Naive thymus-derived CD8-positive, alpha-beta T cell (primary cell): ENCODE measurements at places on chromosomes 12 and 14.
A peak's percentile ranks its signal among the peaks of the same experiment; 100 is the strongest.

GRCh38 chr14:37889087-37889486 lies 293.7 kb downstream of the TTC6 start:
- no peak for DNase-seq

DNA sequence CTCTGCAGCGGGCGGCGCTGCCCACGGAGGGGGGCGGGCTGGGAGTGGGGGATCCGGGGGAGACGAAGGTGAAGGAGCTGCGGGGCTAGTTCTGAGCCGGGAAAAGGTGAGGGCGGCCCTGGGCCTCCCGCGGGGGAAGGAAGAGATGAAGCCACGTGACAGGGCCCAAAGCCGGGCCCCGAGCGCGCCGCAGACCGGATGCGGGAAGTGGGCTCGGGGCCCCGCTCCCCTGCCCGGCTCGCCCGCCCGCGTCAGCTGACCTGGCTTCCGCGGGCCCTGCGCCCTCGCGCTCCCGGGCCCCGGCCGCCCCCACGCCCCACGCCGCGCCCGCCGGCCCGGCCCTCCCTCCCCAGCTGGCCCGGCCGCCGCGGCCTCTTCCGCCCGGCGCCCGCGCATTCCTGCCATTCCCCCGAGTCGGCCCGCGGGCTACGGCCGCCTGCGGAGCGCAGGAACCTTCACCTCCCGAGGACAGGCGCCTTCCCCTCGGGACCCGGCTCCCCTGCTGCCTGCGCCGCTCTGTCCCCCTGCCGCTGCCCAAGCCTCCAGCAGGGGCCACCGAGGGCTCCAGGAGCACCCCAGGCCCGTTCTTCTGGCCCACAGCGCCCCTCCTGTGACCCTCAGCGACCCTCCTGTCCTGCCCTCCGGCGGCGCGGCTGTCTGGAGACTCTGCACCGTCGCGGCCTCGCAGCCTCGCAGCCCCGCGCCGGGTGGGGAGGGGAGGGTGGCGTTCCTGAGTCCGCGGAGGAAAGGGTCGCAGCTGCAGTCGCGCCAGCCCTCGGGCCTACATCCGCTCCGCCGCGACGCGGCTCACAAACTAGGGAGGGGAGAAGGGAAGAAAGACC lies 20.4 kb downstream of the NINJ2 start:
- peak; percentile 65 for DNase-seq

DNA sequence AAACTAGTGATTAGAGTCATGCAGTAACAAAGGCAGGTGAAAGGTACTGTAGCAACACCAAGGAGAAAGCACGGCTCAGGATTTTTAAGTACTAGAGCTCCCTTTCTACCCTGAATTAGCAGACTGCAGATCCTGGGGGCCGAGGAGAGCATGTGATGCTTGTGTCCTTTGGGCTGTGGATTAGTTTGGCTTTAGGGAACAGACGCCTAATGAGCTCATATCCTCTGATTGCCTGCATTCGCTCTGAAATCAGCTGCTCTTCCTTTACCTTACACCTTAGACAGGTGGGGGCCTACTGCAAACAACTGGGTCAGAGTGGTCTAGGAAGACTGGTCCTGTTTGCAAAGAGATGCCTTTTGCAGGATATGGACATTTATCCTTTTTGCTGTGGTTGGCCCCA lies 2.2 kb downstream of the PIP4K2C start:
- DNase-seq, result no peak

- no peak for DNase-seq
Observed at GRCh38 chr12:29707846-29708245, 75.9 kb downstream of the TMTC1 start.

DNA sequence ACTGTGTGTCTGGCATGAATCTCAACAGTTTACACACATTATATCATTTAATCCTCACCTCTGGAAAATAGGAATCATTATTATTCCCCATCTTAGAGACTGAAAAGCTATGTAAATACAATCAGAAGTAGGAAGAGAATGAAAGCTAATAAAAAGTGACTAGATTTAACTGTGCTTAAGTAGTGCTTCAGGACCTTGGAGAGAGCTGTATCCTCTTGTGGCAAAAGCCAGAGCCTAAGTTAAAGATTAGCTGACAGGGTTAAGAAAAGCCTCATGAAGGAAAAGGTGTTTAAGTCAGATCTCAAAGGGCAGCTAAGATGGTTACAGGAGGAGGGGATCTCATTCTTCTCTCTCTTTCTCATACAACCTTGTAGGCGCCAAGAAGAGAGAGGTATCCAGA lies 65.3 kb upstream of the TMEM233 start:
- no peak for DNase-seq

GRCh38 chr12:113758165-113758924 lies 207.8 kb downstream of the RBM19 start:
- no peak for DNase-seq

DNA sequence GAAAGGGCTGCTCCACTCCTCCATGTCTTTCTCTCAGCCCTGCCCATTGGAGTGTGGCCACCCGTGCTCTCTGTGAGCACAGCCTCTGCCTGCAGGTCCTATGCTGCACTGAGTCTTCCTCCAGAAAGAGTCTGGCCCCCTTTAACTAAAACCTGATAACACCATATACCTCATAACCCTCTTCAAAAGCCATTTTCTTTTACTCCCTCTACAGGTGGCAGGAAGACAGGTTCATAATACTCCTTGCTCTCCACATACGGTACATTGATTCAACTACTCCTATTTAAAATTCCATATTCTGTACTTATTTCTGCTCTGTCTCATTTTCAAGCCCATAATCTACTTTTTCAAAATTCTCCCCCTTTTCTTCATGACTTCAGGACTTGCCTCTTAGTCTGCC lies 144.0 kb downstream of the HELB start:
- no peak for DNase-seq

DNA sequence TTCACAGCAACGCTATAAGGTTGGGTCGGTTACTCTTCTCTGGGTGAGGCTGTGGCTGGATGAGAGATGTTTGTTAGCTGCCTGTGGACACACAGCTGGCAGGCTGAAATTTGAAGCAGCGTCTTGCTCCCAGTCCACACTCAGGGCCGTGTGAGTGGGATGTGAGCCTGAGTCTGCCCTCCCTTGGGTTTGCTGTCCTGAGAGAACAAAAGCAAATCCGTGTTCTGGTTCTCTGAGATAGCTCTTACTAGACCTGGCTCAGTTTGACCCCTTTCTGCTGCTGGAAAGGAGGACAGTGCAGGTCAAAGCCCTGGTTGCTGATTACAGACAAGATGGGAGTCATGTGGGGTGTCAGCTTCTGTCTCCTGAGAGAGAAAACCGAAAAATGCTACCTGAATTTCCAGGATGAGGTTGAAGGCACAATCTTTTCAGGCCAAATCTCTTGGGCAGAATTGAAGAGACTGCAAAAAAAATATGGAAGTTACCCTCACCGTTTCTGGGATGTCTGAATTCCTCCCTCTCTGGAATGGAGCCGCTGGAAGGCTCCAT lies 270.8 kb downstream of the ZFP36L1 start:
- DNase-seq, result no peak

GRCh38 chr14:32821964-32822653 lies 116.6 kb upstream of the NPAS3 start:
- DNase-seq, result no peak

DNA sequence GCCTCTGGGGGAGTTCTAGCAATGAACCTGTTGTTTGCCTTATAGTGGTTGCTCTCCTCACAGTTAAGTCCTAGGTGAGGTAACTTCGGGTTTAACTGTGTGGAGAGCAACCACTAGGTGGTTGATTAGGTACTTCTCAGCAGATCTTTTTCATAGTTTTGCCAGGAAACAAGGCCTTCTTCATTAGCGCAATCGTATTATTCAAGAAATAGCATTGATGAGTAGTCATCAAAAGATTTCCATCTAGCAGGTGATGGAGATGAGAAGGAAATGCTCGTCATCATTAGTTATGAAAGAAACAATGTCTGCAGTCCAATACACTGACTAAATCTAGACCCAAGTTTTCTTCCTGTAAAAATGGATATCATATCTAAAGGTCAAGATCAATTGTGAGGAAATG lies 923.3 kb downstream of the AACS start:
- DNase-seq, result no peak

GRCh38 chr12:25065035-25065434 lies 116.1 kb upstream of the BCAT1 start:
- DNase-seq, result no peak

DNA sequence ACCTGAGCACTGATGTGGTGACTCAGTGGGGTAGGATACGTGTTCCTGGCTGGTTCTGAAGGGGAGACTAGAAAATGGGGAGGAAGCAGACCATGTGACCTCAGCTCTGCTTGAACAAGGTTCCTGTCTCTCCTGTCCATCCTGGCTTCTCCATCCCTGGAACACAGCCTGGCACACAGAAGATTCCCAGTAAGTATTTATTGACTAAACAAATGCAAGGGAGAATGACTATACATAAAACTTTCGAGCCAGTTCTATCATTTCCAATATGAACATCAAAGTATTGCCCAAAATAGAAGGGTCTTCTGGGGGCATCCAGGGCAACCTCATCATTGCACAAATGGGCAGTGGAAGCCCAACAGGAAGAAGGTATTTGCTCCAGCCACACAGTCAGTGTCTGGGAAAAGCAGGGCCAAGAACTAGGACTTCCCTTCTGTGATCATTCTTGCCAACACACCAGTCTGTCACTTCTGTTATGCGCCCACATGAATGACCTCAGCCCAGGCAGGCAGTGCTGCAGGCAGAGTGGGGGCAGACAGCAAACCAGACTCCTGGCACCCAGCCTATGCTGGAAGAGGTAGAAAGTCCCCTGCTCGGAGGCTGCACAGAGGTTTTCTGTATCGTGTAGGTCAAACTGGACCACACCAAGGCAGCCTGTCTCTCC lies 5.6 kb upstream of the SERPINA9 start:
- DNase-seq, result no peak

GRCh38 chr14:63383776-63384367 lies 65.1 kb upstream of the GPHB5 start:
- peak; percentile 5 for DNase-seq

DNA sequence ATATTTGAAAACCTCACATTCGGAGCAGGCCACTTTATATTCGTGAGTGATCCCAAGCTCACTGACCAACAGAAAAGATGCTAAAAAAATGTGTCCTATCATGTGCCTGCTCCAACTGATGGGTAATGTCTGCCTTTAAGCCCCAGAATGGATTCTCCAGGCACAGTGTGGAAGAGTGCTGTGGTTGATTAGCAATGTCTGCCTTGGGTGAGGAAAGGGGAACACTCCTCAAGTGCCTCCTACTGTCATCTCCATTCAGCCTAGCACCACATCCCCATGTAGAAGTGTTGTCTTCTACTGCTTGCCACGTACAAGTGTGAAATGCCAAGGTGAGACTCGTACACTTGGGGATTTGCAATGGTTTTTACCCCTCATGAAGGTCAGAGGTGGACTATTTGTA lies 199.3 kb downstream of the SLC41A2 start:
- DNase-seq, result no peak

- no peak for DNase-seq
Observed at GRCh38 chr14:55739967-55740648, 160.1 kb downstream of the KTN1 start.

GRCh38 chr12:124597041-124597440 lies 29.6 kb upstream of the NCOR2 start:
- no peak for DNase-seq

DNA sequence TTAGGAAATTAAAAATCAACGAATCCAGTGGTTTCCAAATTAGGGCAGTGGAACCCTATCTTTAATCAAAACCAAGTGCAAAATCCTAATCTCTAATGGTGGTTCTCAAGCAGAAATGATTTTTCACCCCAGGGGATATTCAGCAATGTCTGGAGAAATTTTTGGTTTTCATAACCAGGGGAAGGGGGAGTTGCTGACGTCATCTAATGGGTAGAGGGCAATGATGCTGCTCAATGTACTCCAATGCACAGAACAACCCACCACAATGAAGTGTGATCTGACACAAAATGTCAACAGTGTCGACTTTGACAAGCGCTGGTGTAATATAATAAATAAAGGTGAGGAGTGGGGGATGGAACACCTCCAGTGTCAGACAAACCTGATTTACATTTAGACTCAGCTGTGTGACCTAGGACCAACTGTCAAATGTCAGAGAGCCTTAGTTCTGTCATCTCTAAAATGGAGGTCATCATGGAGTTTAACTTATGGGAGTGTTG lies 81.5 kb downstream of the CMKLR1 start:
- no peak for DNase-seq

GRCh38 chr14:35539969-35540368 lies 6.0 kb downstream of the INSM2 start:
- no peak for DNase-seq

GRCh38 chr14:54646626-54647025 lies 79.7 kb downstream of the SAMD4A start:
- no peak for DNase-seq

DNA sequence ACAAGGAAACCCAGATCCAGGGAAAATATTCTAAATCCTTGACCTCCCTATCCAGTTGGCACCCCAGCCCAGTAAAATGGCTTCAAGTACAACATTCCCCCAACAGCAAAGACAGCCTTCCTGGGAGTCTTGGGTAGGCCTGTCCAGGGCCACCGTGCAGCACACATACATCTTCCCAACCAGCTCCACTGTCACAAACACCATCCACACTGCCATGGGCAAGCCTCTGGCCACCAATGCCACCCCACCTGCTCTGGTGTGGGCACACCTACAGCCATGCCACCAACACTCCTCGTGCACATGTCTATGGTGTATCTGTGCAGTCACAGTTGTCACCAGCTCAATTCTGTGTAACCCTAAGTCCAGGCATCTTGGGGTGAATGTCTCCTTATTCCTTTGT lies 193.2 kb downstream of the DAD1 start:
- DNase-seq, result no peak

- no peak for DNase-seq
Observed at GRCh38 chr14:34373191-34373590, 88.8 kb downstream of the SPTSSA start.

GRCh38 chr14:63286071-63286470 lies 32.7 kb downstream of the GPHB5 start:
- no peak for DNase-seq

DNA sequence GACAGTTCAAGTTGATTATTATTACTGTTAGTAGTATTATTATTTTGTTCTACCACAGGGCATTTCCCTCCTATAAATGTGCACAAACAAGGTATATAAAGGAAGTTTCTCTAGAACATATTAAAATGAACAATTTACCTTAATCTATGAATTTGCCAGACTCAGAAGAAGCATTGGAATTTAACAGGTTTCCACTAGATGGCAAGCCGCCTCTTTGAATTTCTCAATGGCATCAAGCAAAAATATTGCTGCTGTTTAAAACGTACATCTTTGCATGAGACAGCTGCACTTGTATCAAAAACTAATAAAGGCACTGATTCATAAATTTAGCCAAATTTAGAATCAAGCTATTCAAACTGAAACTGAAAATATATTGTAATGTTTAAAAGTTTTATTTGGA lies 34.6 kb upstream of the MIS18BP1 start:
- DNase-seq, result no peak

- no peak for DNase-seq
Observed at GRCh38 chr12:132740652-132741051, 21.0 kb downstream of the ANKLE2 start.
